Osteocyte (in vitro differentiated cells): ENCODE measurements at places on chromosomes 4 and X.

GRCh38 chr4:79993476-79993875 lies 79.6 kb downstream of the ANTXR2 start:
- no peak for DNase-seq

DNA sequence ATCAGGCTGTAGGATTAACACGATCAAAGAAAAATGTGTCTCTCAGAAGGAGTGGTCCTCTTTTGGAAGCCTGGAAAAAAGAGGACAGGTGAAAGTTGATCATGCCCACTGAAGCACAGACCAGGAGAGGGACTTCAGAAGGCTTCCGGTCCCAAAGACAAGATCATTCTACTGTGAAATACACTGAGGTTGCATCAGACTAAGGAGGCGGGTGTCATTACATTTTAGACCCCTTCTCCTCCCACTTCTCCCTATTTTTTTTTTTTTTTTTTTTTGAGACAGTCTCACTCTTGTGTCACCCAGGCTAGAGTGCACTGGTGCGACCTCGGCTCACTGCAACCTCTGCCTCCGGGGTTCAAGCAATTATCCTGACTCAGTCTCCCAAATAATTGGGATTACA lies 67.5 kb downstream of the RBM47 start:
- DNase-seq = no peak

DNA sequence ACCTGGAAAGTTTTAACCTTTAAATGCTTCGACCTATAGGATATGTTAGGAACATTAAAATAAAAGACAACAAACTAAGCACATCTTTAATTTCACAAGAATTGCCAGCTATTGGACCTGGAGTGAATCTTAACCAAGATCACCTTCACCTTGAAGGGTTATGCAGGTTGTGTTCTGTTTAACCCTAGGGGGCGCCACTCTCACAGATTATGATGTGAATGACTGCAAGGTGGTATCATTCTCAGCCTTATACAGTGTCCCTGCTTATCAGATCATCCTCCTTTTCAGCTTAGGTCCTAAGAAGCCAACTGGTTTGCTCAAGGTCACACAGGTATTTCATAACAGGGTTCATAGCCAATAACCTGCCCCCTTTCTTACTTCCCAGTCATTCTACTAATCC lies 23.5 kb downstream of the INTS6L start:
- DNase-seq = no peak

- no peak for DNase-seq
These were observed 43.6 kb upstream of the FTHL17 start for GRCh38 chrX:31115398-31115797.

DNA sequence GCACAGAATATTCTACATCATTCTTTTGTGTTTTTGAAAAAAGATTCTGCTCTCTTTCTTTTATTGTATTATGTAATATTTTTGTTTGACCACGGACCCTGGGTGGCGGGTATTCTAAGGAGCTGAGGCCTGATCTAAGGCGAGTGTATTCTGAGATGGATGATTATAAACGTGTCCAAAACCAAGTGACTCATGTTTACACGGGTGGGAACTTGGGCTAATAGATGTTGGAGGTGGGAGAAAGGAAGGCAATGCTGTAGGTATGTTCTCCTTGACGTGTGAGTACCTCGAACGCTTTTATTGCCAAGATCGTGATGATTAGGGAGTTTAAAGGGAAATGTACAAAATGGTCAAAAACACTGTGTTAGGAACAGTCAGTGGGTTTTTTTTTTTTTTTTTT lies 188.9 kb upstream of the FAT1 start:
- DNase-seq = no peak

DNA sequence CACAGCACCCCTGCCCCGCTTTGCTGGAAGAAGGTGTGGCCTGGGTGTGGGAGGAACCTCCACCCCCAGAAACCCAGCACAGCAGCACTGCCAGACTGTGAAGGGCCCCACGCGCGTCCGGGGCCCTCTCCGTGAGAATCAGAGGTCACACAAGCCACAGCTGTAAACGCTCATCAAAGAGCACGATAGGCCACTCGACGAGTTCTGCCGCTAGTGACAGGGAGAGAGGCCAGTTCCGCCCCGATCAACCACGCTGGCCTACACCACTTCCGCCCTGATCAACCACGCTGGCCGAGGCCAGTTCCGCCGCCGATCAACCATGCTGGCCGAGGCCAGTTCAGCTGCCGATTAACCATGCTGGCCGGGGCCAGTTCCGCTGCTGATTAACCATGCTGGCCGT lies 25.9 kb upstream of the ADRA2C start:
- no peak for DNase-seq

DNA sequence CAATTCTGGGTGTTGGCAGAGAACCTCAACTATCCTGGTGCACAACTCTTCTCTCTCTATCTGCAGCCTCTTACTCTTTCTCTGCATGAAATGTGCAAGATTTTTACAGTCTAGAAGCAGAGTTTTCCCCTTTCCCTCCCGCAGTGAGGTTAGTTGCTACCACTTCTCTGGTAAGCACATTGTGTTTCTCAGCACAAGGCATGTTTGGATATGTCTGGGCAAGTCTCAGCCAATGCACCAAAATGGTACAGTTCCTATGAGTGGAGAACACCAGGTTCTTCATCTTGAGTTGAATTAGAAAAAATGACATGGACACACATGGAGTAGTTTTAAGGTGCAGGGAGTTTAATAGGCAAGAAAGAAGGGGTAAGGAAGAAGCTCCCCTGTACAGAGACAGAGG lies 187.0 kb downstream of the CCNG2 start:
- no peak for DNase-seq
